BJ (cell line): ENCODE measurements at places on chromosomes 2 and 18.
A peak's percentile ranks its signal among the peaks of the same experiment; 100 is the strongest.

DNA sequence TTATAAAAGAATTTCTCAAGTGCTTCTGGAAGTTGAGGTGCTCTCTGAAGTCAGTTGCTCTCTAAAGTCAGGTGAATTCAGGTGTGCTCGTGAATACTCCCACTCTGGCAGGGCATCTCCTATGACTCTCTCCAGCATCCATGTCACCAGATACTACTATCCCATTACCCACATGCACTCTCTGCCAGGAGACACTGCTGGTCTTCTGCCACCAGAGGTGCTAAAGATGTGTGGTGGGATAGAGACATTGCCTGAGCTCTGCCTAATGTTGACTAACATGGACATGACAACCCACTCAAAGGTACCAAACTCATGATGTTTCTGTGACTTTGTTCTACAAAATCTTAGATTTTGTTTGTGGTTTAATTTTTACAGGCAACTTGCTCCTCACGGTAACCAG lies 106.4 kb upstream of the HNRNPA3 start:
- DNase-seq = no peak

DNA sequence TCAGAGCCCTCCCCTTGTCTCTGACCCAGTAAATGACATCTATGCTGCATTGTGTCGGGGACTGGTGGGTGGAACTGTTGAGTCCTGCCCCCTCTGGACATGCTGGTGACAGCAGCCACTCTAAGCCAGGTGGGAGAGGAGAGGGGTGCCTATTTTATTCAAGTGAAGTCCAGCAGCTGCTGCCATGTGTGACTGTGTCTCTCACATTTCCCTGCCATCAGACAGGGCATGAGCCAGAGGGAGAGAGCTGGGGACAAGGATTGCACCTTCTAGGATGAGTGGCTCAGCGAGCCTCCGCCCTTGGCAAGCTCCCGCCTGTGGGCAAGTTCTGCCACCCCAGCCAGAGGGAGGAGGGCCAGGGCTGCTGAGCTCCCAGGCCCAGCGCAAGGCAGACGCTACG lies 13.7 kb downstream of the NGEF start:
- no peak for DNase-seq

DNA sequence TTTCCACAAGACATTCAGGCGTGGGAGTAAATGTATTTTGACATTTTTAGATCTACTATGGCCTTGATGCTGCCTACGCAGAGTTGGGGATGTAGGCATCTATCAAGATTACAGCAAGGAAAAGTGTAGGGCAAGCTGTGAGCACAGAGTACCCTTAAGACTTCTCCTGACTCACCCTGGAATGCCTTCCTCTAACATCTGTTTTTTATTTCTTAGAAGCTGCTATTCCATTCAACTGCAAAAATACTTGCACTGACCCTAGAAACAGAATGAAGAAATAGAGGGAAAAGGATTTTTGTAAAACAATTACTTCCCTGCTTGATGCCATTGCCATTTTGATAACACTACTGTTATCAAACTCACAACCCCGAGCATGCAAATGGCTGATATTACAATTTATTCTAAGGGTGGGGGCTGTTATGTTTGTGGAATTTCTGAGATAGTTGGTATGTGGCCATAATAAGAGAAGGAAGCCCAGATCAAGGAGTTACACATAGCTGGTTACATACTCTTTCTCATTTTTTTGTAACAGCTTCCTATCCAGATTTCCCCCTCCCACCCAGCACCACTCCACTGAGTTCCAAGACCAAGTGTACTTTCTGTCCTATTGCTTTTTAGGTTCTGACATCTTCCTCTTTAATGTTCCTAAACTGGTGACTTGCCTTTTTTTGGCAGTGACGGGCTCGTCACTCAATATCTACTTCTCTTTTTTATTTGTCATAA lies 6.0 kb upstream of the ROCK1 start:
- DNase-seq = peak; percentile 73

GRCh38 chr2:109017017-109017416 lies 28.0 kb upstream of the EDAR start:
- no peak for DNase-seq

DNA sequence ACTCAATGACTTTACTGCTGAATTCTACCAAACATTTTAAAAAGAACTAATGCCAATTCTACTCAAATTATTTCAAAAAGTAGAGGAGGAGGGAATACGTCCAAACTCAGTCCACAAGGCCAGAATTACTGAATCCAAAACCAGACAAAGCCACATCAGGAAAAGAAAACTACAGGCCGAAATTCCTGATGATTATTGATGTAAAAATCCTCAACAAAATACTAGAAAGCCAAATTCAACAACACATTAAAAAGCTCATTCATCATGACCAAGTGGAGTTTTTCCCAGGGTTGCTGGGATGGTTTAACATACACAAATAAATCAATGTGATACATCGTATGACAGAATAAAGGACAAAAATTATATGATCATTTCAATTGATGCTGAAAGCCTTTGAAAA lies 103.9 kb upstream of the UBE2E3 start:
- DNase-seq = no peak

GRCh38 chr18:30381826-30382225 lies 660.7 kb downstream of the DSC3 start:
- DNase-seq = no peak

DNA sequence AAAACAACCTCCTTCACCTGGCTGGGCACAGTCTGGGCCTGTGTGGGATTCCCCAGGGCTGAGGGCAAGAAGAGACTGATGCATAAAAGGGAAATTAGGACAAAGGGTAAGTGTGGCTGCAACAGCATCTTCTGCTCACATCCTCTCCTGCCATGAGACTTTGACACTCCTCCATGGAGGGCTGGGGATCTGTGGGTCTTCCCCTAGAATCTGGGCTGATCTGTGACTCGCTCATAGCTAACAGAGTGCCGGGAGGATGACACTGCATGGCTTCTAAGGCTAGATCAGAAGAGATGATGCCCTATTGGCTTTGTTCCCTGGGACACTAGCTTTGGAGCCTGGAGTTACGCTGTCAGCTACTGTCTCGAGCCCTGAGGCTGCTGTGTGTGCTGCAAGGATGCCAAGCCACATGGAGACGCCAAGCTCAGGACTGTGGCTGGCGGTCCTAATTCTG lies 24.3 kb downstream of the MOCOS start:
- DNase-seq = no peak

DNA sequence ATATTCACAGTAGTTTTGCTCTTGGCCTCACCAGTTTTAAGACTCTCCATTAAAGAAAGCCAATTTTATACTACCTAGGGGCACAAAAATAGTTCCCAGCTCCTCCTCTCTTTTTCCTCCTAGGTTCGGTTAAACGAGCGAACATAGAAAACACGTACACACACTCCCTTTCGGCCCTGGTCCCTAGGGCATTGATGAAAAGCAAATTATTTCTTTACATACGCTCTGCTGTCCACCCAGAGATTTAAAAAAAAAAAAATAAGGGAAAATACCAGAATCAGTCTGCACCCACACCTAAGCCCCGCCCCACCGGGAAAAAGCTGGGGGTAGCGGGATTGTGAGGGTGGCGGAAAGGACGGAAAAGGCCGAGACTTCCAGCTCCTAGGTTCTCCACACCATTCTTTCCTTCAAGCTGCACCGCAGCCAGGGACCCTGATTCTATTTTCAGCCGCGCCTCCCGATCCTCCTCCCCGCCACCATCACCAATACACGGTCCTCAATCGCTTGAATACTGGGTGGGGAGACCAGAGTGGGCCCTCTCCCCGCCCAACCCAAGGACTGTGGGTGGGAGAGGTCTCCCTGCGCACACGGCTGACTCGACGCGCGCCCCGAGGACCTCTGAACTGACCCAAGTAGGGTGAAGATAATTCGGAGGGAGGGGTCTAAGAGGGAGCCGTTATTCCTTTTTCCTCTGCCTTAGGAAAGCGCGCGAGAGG lies 769 bp downstream of the ATF2 start:
- DNase-seq = no peak

- no peak for DNase-seq
These were observed 20.8 kb upstream of the MGAT4A start for GRCh38 chr2:98751748-98752147.

GRCh38 chr2:179137200-179137759 lies 87.3 kb upstream of the CCDC141 start:
- DNase-seq = no peak

DNA sequence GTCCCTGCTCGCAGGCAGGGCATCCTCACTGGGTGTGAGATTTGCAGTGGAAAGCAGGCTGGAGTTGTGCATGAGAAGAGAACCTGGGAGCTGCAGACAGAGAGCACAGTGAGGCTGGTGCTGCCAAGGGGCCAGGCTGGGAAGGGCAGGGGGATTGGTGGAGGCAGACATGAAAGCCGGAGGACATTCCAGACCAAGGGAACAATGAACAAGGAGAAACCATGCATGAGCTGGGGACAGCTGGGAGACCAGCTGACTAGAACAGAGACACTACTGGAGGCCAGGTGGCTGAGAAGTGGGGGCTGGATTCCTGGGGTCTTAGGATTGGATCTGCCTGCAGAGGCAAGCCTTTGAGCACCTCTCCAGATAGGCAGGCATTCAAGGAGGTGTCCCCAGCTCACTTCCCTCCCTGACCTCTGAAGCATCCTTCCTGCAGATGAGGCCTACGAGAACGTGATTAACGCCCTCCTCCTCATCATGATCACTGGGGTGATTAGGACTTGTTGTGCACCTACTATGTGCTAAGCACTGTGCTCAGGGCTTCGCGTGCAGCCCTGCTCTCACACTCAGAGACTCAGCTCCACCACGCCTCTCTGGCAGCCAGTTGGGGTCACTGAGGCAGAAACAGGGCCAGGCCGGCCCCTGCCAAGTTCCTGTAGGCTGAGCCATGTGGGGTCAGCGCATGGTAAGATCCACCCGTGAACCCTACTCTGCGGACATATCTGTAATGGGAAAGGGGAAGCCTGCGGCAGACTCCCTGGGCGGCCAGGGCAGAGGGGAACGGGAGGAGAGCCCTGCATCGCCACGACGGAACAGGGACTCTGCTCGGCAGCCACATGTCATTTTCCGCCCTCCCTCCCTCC lies 74.8 kb upstream of the SLC66A3 start:
- DNase-seq = no peak

DNA sequence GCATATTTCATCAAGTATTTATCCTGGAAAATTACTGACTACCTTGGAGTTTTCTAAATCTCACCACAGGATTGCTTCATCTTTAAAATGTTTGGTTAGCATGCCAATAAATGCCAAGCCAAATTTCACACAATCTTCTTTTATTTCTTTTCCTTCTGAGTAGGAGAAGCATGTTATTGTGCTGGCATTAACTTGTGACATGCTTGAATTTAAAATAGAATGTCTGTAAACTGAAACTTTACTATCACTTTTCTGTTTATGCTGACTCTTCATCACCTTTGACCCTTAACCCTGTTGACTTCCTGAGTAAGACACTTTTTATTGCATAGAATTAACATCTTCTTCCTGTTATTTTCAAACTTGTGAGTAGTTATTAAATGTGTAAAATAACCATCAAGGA lies 56.2 kb upstream of the LRRTM4 start:
- no peak for DNase-seq

GRCh38 chr2:213740453-213740852 lies 456.2 kb downstream of the SPAG16 start:
- no peak for DNase-seq

DNA sequence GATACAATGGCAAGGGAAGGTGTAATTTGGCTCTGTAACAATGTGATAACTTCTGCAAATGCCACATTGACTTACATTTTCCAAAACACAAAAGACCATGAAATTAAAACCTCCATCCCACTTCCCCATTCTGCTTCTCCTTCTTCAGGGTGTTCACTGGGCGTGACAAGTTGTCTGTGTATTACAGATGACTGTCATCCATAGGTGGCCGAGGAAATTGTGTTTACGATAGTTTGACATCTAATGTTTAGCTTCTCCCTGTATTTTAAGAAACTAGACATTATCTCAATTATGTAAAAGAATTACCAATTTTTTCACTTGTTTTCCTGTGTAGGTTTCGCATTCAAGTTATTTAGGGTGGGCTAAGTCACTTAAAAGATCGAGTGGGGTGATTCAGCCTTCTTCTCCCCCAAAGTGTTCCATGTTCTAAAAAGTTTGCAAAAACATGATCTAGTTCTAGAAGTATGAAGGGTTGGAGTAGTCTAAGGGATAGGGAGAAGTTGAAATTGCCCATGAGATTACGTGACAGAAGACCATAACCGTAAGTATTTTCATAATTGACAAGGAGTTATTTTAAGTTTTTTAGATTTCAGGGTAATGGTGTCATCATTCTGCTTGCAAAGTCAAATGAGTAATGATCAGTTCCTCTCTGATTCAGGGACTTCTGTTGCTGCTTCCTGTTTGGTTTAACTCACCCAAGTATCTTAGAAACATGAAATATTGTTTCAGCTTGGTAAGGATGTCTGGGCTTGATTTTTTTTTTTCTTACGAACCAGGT lies 25.2 kb upstream of the CYTIP start:
- peak; percentile 21 for DNase-seq

- no peak for DNase-seq
These were observed 18.6 kb upstream of the ESPNL start for GRCh38 chr2:238081561-238081960.

DNA sequence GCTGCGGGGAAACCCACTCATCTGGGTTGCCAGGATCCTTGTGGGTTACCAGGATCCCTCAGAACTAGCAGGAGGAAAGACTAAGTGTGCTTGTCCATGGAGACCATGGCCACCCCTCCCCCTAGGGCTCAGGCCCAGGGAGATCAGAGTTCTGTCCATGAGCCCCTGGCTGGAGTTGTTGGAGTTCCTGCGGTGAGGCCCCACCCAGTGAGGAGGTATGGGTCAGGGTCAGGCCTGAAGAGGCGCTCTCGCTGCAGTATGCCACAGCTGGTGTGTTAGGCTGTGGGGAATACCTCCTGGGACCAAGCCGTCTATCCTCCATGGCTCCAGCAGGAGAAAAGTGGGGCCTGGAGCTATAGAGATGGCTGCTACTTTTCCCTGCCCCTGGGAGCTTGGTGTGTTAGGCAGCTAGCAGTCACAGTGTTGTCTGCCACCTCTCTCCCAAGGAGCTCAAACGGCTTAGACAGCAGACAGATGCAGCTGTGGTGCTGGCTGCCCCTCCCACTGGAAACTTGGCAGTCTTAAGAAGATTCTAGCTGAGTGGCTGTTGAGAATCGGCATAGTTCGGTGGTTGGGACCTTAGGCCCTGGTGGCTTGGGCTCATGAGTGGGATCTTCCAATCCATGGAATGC lies 240.3 kb upstream of the CELF4 start:
- no peak for DNase-seq
